GM13977 (cell line): ENCODE measurements at places on chromosomes 3 and 15.

DNA sequence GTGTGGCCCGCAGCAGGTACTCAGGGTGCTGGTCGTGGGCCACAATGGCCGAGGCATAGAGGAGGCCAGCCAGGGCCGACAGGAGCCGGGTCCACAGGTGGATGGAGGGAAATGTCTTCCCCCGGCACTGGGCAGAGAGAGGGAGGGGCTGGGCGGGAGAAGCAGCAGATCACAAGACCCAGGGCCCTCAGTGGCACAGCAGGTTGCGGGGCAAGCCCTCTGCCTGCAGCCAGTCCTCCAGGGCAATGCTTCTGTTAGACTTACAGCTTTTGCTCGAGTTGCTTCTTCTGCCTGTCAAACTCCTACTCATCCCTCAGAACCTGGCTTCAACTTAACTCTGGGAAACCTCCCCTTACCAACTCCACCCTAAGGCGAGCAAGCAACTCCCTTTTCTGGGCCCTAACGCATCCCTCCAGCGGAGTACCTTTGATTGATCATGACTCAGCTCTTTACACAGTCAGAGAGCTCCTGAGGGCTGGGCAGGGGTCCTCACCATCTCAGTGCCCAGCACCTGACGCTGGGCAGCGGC lies 16.0 kb downstream of the TMEM44 start:
- DNase-seq, result no peak

- DNase-seq, result no peak
Measured at GRCh38 chr3:189598530-189599225, 32.5 kb upstream of the TP63 start.

DNA sequence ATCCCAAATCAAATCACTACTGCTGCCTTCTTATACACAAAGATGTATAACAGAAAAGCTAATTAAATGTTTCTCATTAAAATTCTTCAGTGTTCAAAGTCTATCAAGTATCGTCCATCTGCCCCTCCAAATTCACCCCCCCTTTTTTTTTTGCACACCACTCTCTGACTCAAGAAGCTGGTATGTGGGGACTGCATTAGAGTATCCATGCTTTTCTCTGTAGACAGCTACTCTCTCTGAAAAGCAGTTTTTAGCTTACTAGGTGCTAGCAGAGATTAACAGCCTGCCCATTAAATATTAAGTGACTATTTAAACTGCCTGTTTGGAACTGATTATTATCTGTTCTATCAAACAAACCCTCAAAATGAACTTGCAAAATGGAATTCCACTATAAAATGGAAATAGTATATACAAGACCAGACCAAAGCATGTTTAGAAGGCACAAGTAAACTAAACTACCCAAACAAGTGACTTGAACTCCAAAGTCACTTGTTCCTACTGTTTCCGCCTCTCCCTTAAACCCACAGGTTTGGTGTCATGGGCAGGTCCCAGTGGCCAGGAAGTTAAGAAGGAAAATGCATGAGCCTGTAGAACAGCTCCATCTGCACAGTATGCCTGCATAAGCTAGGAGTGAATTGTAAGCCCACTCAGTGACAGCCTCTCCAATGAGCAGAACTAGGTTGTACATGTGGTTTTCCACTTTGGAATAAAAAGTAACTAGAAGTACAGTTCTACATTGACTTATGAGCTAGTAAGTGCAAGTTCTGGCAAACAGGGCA lies 32.5 kb downstream of the GBE1 start:
- no peak for DNase-seq

DNA sequence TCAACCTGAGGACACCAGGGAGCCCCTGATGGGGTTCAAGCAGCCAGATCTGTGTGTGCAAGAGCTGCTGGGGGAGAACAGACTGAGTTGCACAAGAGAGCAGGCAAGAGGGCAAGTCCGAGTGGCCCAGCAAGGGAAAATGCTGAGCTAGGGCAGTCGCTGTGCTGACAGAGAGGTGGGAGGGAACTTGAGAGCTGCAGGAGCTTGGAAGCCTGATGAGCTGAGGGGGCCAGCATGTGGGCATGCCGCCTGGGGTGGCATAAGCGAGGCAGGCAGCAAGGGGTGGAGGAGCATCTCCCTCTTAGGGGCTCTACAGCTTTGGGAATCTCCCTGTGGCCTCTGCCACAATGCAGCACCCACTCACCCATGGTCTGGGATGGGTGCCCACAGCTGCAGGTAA lies 4.7 kb upstream of the CORO2B start:
- DNase-seq, result no peak

DNA sequence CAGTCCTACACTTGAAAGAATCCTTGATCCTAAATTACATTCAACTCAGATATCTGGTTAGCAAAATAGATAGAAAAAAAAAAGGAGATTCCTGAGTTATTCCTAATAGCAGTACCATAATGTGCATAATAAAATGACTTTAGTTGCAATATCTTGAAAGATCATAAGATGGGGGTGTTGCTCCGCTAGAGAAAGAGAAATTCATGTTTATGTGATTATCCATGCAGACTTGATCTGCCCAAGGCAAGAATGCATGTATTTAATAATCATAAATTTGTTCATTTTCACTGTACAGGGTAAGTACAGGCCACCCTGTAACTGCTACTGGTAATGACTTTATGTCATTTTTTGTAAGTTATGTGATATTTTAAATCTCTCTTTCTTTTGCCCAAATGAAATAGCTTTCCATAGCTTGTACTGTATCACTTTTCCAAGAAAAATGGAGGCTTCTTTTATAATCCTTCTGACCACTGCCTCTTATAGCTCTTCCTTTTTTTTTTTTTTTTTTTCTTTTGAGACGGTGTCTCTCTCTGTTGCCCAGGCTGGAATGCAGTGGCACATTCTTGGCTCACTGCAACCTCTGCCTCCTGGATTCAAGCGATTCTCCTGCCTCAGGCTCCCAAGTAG lies 84.6 kb downstream of the HCN4 start:
- no peak for DNase-seq

DNA sequence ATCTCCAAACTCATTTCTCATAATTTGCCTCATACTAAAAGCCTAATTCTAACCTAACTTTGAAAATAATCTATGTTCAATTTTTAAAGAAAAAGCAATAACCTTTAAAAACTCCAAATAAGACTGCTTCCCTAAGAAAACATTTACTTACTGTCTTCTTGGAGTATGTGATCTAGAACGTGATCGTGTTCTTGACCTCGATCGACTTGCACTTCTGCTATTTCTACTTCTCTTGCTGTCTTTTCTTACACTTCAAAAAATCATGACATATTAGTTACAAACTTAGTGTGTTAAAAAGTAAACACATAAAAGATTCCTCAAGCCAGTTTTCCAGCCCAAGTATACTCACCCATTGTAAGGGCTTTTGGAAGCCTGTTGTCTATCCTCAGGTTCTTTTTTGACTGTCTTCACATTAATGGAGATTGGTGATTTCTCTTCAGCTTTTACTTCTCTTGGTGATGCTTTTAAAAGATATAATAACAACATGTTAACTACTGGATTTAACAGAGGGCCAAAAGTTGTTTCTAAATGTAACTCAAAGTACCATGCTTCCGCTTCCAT lies 10.7 kb downstream of the CCNL1 start:
- no peak for DNase-seq

DNA sequence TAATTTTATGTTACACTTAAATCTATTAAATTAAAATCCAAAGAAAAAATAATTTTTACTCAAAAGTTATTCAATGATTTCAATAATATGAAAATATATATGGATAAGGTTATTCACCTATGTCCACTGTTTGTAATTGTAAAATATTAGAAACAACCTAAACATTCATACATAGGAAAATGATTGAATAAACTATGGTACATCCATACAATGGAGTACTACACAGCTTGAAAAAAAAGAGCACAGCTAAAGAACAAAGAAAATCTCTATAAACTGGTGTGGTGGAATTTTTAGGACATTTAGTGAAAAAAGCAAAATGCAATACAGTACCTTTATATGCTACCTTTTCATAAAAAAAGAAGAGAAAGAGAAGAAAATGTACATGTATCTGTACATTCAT lies 52.8 kb downstream of the SHOX2 start:
- no peak for DNase-seq

DNA sequence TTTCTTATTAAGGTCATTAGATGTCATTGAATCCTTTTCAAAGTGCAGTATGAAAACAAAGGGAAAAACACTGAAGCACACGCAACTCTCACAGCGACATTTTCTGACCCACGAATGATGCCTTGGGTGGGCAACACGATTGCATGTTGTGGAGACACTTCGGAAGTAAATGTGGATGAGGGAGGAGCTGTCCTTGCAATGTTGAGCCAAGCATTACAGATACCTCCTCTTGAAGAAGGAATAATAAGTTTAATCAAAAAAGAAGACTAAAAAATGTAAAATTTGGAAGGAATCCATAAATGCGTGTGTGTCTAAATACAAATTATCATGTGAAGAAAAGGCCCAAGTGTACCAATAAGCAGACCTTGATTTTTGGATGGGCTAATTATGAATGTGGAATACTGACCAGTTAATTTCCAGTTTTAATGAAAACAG lies 16.9 kb downstream of the THBS1 start:
- DNase-seq, result no peak

- DNase-seq, result no peak
Measured at GRCh38 chr3:47874913-47875312, 72.0 kb downstream of the DHX30 start.

GRCh38 chr3:101303089-101303731 lies 17.2 kb downstream of the IMPG2 start:
- peak; percentile 24 for DNase-seq

GRCh38 chr3:46749129-46749528 lies 31.5 kb upstream of the PRSS50 start:
- DNase-seq, result no peak

DNA sequence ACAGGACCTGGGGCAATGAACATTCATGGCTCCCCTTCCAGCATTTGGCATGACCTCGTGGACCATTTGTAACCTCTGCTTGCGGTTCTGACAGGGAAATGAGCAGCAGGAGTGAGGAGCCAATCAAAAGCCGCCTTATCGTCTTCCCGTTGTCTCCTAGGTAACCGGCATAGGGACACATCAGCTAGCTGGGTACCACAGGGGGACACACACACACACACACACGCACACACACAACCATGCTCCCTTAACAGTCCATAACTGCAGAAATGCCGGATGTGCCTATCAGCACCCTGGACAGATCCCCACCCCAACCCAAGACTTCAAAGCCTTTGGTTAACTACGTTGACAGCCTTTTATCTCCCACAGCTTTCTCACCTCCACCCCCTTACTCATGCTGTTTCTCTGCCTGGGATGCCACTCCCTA lies 53.4 kb upstream of the CCDC174 start:
- DNase-seq, result peak; percentile 72

DNA sequence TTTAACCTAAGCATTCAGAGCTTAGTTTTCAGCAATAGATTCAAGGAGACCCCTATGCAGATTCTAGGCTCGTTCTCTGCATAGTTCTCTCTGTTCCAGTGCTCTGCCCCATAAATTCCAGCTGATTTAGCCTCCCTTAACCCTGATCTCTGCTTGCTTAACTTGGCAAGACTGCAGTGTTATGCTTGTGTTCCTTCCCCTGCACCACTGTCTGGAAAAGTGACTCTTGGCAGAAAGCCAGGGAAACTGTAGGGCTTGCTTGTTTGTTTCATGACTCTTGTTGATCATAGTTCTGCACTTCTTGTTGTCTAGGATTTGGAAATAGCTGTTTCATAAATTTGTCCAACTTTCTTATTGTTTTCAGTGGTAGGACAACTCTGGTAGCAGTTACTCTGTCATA lies 40.1 kb downstream of the ANAPC13 start:
- DNase-seq, result no peak

DNA sequence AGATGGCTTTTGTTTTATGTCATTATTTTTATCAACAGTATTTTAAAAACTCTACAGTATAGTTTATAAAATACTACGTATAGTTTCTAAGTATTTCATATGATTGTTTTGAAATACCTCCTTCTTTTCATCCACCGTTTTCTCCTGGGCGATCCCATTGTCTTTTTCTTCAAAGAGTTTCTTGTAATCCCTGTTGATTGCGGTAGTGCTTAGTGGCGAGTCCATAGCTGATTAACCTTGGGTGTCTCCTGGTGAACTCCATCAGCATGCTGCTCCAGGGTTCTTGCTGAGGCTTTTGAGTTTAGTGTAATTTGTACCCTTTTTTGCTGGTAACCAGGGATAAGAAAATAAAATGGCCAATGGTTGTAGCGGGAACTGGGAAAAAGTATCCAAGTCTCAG lies 3.6 kb downstream of the PIAS1 start:
- no peak for DNase-seq

DNA sequence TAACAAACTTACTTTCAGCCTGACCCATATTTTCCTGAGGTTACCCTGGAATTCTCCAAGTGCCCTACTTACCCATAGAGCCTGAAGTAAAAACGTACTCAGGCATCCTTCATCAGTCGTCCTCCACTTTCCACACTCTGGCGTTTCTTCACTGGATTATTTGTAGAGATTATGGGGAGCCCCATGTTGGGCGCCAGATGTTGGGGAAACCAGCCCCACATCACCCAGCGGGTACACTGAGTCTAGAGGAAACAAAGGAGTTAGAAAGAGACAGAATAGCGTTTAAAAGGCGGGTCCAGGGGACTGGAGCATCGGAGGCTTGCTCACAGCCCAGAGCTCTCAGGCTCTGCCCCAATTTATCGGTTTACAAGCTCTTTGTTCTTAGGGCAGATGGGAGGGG lies 9.7 kb upstream of the SLC28A2 start:
- DNase-seq, result no peak

- DNase-seq, result no peak
Measured at GRCh38 chr3:189094539-189094938, 77.2 kb upstream of the TPRG1 start.

DNA sequence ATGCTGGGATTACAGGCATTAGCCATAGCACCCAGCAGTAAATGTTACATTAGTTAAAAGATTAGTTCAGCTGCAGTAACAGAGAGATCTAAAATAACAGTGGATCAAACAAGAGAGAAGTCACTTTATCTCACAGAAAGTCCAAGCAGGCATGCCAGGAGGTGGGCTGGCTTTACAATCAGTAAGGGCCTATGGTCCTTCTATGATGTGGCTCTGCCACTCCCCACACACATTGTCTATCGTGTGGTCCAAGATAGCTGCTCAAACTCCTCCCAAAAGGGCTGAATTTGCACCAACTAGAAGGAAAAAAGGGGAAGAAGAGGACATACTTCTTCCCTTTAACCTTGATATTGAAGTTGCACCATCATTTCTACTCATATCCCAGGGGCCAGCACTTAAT lies 4.6 kb upstream of the RUVBL1 start:
- no peak for DNase-seq
